ENCODE measurements at places on chromosomes 5 and 9.

DNA sequence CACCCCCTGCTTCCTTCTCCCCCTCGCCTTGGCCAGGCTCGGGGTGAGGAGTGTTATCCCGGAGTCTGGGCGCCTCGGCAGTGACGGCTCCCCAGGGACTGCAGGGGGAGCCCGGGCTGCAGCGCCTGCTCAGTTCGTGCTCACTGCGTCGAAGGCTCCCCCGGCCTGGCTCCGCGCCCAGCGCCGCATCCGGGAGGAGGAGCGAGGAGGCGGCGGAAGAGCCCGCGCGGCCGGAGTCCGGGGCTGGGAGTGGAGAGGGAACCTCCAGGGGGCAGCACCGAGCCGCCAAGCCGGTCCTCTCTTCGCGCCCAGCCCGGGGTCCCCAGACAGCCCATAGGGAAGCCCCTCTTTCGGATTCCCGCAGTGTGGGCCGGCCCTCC lies 1.3 kb upstream of the EGR1 start:
- DNase-seq: peak; percentile 92

GRCh38 chr5:35990941-35991611 lies at the start of gene UGT3A1:
Gene UGT3A1 (minus strand): TSS chr5:35991390. CDS start chr5:35991240, 150 bp downstream.
- no peak for DNase-seq

DNA sequence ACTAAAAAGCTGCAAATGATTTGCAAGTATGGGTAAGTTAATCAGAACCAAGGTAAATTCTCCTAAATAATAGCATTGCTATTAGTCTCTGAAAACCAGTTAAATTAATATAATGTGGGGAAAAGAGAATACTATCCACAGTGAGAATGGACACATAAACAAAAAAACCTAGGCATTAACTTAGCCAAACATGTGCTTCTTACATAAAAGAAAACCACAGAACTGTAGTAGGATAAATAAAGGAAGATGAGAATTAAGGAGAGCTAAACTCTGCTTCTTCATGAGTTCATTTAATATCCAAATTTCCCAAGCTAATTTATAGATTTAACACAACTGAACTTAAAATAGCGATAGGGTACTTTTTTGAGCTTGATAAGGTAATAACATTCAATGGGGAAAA lies 31.8 kb downstream of the ABCA1 start:
- DNase-seq: no peak

GRCh38 chr5:121658221-121658620 lies 193.5 kb upstream of the FTMT start:
- DNase-seq: no peak

- DNase-seq: no peak
Measured at GRCh38 chr5:155978850-155979249, 348.1 kb upstream of the SGCD start.

DNA sequence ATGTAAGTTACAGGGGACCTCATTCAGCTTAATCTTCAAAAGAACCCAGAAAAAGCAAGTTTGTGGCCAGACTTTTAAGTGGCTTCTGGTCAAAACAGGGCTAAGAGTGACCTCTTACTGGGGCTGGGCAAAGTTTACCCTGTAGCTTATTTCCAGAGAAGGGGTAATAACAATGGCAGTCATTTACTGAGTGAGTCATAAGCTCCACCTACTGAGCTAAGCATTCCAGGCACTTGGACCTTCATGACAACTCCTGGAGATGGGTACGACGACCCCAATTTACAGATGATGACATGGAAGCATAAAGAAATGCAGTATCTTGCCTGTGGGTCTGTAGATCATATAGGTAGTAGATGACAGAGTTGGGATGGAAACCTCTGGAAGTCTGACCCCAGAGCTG lies 4.7 kb upstream of the GPR151 start:
- no peak for DNase-seq

GRCh38 chr9:6199596-6199995 lies 16.0 kb upstream of the IL33 start:
- DNase-seq: no peak

GRCh38 chr5:204966-205670 lies 12.8 kb downstream of the CCDC127 start:
- DNase-seq: no peak
